Stimulated activated CD4-positive, alpha-beta T cell treated with anti-CD3 and anti-CD28 coated beads, Interleukin-4, amount 100 ng/mL, for 24 hours (primary cell): ENCODE measurements at places on chromosomes 1 and 21.

DNA sequence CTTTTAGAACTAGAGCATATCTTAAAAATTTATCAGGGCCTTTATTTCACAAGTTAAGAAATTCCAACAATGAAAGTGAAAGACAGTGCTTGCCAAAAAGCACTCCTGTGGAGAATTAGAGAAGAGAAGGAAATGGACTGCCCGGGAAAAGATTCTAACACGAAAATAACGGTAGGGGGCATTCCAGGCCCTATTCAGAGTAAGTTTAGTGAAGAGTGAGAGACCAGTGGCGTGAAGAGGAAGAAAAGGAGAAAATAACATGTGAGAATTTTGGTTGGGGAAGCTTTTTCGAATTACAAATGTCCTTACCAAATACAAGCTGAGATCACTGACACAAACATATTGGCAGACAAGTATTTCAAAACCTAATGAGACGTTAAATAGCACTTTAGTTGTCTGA is 38.4 kb upstream of the RBM34 start:
- no peak for DNase-seq

- no peak for DNase-seq
These were observed 43.2 kb downstream of the C1orf198 start for GRCh38 chr1:230824919-230825721.

GRCh38 chr1:100622037-100622436 is 84.1 kb downstream of the GPR88 start:
- DNase-seq = peak; percentile 4

DNA sequence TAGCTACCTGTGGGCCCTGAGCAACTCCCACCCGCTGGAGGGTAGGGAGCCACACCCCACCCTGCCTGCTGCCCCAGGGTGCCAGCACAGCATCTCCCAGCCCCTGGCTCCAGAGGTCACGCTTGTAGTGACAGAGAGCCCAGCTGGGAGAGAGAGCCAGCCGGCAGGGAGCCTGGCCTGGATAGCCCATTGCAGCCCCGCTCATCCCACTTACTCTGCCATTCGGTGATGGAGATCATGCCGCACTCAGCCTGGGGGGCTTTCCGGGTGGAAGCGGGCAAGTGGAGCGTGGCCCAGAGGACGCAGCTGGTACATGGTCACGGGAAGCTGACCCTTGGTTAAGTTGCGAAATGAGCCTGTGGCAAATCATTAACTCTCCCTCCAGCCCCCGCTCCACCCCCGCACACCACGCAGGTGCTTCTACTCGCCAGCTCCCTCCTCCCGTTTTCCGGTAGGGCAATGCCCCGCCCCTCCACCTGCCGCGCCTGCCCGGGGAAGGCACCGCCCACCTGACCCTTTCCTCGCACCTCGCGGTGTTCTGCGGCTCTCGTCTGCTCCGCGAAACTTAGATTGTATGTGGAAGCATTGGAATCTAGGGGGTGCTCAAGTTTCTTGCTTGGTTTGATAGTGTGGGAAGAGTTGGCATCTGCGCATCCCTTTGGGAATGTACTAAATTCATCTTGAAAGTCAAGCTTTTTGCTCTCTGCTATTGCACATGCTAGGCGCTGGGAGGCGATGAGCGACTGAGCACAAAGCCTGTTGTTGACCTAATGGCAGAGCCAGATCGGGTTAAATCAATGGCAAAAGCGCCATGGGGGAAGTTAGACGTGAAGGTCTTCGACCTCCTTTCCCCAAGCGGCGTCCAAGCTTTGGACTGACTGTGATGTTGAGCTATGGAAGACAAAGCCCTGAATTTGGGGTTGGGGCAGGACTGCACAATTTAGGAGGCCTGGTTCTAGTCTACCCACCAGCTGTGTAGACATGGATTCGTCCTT is at the start of gene GOLT1A:
TSS of gene GOLT1A (minus strand) at position 321 of the 995 bp plus-strand sequence. CDS start at position 239, 82 bp downstream.
- peak; percentile 32 for DNase-seq

- no peak for DNase-seq
These were observed 2.9 kb downstream of the CRYZ start for GRCh38 chr1:74729741-74730478.

DNA sequence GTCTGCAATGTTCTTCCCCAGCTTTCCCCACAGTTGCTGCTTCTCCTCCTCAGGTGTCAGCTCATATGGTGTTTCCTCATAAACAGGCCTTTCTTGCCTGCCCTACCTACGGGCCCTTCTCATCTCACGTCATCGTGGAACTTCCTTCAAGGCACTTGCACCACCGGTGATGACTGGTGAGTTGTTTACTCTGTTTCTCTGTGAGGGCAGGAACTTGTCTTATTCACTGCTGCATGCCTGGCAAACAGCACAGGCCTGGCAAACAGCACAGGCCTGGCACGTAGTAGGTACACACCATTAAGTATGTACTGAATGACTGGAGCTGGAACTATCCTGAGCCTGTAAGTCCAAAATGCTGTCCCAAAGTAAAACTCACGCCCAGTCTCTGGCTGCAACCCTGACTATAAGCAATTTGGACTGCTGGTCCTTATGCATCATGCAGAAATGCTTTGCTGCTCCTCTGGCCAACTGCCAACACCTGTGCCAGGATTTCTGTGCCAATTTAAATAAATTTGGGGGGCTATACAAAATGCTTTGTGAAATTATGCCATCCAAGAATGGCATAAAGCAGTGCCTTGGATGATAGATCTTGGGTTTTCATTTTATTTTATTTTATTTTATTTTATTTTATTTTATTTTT is 25.7 kb downstream of the STK40 start:
- peak; percentile 25 for DNase-seq

DNA sequence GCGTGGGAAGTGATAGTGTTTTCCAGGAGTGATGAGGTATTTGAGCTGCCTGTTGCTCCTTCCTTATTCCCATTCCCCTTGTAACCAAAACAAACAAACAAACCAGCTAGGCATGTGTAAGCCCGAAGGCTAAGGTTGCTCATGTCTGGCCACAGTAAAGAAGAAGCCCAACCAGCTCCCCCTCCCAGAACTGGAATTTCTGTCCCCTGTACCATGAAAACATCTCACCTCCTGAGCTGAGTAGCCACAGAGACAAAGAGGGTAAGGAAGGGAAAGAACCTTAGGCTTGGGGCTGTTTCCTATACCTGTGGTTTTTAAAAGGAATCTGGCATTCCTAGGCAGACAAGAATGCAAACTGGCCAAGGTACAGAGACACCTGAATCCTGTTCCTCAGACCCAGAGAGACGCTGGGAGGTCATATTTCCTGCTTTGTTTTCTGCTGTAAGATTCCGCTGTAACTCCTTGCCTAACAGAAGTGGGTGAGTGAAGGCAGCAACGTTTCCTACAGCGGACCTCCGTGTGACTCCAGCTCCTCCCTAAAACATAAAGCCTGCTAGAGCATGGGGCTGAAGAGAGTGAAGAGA is 41.7 kb upstream of the RAB4A start:
- no peak for DNase-seq

GRCh38 chr1:243421784-243422183 is 165.9 kb downstream of the SDCCAG8 start:
- peak; percentile 51 for DNase-seq

GRCh38 chr1:2513939-2514652 is 12.3 kb downstream of the PANK4 start:
- DNase-seq = no peak
